ENCODE measurements at places on chromosomes 3 and 15. TPM values are rescaled to one million over a fixed set of nuclear protein-coding genes. Genes with fewer than 3 reads are reported as not detected.

The THRB gene
- 14.2 TPM for total RNA-seq

The CFAP100 gene
- not detected for total RNA-seq

The SLC51A gene
- total RNA-seq = not detected

The FAM81A gene
- total RNA-seq = 0.34 TPM

The MESP1 gene
- 0.07 TPM for total RNA-seq

The CLDN16 gene
- 1.0 TPM for total RNA-seq

The KBTBD12 gene
- total RNA-seq = under 0.01 TPM

The ACOX2 gene
- 0.21 TPM for total RNA-seq

The STAB1 gene
- total RNA-seq = 0.07 TPM

The NUP210 gene
- total RNA-seq = under 0.01 TPM

The C3orf85 gene
- not detected for total RNA-seq

The CYP8B1 gene
- not detected for total RNA-seq

The ARL14 gene
- total RNA-seq = under 0.01 TPM

The PPP2R3A gene
- total RNA-seq = 12.0 TPM

The CCR2 gene
- under 0.01 TPM for total RNA-seq

The APOD gene
- total RNA-seq = 0.34 TPM

The TMEM266 gene
- 0.34 TPM for total RNA-seq

The ATP13A4 gene
- 6.2 TPM for total RNA-seq

The PLCL2 gene
- 5.4 TPM for total RNA-seq

The CSTA gene
- total RNA-seq = 450 TPM

The MORC1 gene
- not detected for total RNA-seq

All from nasal cavity respiratory epithelium epithelial cell of viscerocranial mucosa (primary cell).